Activated T-cell treated with anti-CD3 and anti-CD28 coated beads for 24 hours (primary cell): ENCODE measurements at places on chromosomes 11 and 22.

DNA sequence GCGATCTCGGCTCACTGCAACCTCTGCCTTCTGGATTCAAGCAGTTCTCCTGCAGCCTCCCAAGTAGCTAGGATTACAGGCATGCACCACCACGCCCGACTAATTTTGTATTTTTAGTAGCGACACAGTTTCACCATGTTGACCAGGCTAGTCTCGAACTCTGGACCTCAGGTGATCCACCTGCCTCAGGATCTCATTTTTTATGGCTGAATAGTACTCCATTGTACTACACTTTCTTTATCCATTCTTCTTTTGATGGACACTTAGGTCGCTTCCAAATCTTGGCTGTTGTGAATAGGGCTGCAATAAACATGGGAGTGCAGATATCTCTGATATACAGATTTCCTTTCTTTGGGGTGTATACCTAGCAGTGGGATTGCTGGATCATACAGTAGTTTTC, 20.8 kb downstream of the XRCC6 start:
- no peak for DNase-seq

DNA sequence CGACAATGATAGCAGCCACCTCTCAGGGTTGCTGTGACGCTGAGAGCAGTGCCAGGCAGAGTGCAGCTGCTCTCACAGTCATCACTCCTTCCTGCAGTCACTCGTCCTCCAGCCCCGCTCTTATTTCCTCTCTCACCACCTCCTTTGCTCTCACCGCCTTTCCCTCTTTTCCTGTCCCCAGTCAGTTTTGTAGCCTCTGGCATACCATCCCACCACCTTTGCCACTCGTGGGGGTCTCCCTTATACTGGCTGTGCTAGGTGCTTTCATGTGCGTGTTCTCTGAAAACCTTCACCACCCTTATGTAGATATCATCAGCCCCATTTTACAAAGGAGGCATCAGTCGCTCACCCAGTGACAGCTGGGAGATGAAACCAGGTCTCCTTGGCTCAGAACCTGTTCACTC, 19.3 kb upstream of the ST3GAL4 start:
- DNase-seq = no peak

DNA sequence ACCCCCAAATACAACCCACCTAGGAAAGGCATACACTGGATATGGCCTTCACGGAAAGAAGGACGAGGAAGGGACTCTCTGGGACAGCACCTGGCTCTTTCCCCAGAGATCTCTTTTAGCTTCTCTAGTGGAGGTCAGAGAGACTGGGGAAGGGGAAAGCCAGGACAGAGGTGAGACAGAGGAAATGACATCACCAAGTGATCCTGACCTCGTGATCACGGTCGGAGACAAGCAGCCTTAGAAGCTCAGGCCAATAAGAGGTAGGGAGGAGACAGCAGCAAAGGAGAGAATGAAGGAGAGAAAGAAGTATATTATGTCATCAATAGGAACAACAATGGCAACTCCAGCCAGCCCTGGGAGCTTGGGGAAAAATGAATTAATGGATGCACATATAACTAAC, 15.4 kb upstream of the TMPRSS13 start:
- no peak for DNase-seq

- no peak for DNase-seq
Measured at GRCh38 chr11:10637731-10638151, 55.8 kb downstream of the IRAG1 start.

DNA sequence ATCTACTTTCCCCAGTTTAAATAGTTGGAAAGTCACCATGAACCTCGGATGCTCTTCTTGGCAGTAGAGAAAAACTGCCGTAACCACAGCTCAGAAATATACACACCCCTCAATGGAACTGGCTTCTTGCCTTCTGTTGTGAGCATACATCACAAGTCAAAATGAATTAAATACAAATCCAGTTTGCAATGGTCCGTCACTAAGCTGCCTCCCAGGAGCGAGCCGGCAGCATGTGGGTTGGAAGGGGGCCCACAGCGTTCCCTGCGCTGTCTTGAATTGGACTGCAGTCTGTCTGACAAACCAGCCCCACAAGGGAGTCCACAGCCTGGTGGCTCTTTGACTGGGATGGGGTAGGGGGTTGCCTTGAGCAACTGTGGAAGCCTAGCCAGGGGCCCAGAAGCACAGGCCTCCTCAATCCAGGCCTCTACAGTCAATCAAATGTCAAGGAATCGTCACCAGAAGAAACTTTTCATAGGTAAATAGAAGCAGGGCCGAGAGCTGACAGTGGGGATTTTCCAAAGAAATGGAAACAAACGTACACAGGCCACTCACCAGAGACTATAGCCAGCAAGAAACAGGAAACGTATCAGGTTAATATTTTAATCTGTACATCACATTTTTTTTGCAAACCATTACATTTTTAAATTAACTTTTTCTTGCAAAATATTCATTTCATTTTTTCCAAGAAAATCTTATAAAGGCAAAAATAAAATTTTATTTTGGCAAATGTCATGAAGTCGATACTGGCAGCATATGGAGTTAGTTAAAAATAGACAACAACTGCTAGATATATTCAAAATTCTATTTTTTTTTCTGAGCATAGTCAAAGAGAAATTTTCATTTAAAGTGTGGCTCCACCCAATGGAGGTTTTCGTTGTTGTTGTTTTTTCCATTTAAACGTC, 38.5 kb downstream of the C11orf58 start:
- no peak for DNase-seq

DNA sequence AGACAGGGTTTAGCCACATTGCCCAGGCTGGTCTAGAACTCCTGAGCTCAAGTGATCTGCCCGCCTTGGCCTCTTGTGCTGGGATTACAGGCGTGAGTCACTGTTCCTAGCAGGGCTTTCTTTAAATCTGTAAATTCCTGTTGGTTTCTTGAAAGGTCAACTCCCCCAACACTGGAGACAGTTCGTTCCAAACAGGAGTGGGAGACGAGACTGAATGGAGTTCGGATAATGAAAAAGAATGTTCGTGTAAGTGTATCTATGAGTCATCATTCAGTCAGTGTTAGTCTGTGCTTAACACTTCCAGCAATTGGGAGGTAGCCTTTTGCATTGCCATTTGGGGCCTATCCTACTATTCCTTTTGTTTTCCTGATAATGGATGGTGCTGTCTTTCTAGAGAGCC, 10.0 kb upstream of the BACE1-AS start:
- DNase-seq = no peak

- no peak for DNase-seq
Measured at GRCh38 chr22:27669798-27670599, 131.6 kb downstream of the MN1 start.

- DNase-seq = no peak
Measured at GRCh38 chr11:19453651-19454257, 213.0 kb upstream of the E2F8 start.

DNA sequence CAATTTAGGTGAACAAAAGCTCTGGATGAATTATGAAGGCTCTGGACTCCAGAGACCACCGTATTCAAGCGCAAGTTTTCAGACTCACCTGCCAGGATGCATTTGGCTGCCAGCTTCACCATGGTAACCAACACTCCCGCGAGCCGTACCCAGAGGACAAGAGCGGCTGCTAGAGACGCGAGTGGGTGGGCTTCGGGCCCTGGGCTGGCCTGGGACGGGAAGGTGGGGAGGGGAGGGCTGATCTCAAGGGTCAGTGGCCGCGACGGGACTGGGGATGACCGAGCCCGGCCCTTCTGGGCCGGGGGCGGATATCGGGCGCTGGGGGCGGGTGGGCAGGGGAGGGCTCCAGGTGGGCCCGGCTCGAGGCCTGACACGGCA, 344 bp downstream of the IFT27 start:
- no peak for DNase-seq
